ENCODE measurements at places on chromosomes 16 and 17. TPM values are rescaled to one million over a fixed set of nuclear protein-coding genes. Genes with fewer than 3 reads are reported as not detected.

GRCh38 chr17:47316311-47316710 is 7.4 kb upstream of the EFCAB13 start:
- no peak overlapping the region for H3K27ac ChIP-seq
- no peak overlapping the region for H3K4me3 ChIP-seq
- H3K27me3 ChIP-seq: no peaks in the 10 kb centered on the region
- DNase-seq: no peak

DNA sequence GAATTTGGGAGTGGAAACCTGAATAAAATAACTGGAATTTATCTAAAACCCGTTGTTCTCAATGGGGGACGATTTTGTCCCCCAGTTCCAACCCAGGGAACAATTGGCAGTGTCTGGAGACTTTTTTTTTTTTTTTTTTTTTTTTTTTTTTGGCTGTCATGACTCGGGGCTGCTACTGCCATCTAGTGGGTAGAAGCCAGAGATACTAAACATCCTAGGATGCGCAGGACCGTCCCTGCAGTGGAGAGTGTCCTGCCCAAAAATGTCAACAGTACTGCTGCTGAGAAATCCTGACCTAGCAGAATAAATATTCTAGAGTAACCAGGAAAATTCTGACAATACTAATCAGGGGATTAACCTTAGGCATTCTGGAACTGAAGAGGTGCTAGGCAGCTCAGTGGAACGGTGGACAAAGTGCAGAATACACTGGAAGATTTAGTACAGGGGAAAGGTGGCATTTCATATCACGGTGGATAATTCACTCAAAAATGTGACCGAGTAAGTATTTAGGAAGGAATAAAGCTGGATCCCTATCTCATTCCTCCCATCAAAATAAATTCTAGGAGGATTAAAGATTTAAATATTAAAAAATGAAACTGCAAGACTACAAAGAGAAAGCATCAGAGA is 107.6 kb downstream of the SPECC1 start:
- peaks cover 1% of the 10 kb centered on the region for H3K4me1 ChIP-seq
- peaks cover 13% of the 10 kb centered on the region for H3K27me3 ChIP-seq
- no peak overlapping the region for H3K27ac ChIP-seq
- H3K36me3 ChIP-seq: no peaks in the 10 kb centered on the region
- peak; percentile 19 for DNase-seq

DNA sequence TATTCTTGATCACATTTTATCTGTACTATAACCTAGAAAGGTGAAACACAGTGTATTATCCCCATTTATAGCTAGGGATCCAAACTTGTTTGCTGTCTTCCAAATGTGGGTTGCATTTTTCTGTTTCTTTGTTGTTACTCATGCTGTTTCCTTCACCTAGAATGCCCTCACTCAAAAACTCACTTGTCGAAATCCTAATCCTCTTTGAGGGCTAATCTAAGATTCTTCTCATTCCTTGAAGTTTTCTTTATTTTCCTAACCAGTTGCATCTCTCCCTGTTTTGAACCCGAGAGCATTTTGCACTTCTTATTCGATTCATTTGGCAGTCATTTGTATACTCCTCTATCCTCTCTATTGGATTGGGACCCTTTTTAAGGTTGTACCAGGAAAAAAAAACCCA is 9.6 kb downstream of the CALCOCO2 start:
- H3K27ac ChIP-seq: no peak overlapping the region
- H3K36me3 ChIP-seq: peaks cover 13% of the 10 kb centered on the region
- no peak for DNase-seq
- H3K4me1 ChIP-seq: peaks cover 27% of the 10 kb centered on the region
- H3K27me3 ChIP-seq: peaks cover 6% of the 10 kb centered on the region

GRCh38 chr16:61681673-61682072 is 354.6 kb downstream of the CDH8 start:
- no peaks in the 10 kb centered on the region for H3K27me3 ChIP-seq
- H3K4me1 ChIP-seq: no peaks in the 10 kb centered on the region
- H3K4me3 ChIP-seq: no peak overlapping the region

- no peak overlapping the region for H3K4me3 ChIP-seq
- no peaks in the 10 kb centered on the region for H3K36me3 ChIP-seq
- no peak overlapping the region for H3K27ac ChIP-seq
- peaks cover 21% of the 10 kb centered on the region for H3K27me3 ChIP-seq
Observed at GRCh38 chr17:36672403-36672918, 71.1 kb downstream of the MRM1 start.

DNA sequence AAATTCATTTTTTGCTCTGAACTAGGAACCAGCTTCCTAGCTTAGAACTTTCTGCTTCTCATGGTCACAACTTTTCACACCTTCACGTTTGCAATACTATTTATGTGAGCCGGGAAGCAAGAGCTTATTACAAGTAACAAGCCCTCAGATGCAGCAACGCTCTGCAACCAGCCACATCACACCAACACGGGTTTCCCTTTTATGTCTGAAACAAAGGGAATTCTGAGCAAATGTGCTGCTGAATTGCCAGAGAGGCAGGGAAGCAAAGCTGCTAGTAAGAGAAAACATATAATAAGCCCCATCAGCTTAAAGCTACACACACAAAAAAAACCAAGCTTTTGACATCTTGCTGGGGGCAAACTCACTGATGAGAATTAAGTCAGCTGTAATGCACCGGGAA is 122.2 kb downstream of the SLC39A11 start:
- peaks cover 79% of the 10 kb centered on the region for H3K27me3 ChIP-seq
- peaks cover 2% of the 10 kb centered on the region for H3K36me3 ChIP-seq
- H3K27ac ChIP-seq: no peak overlapping the region
- DNase-seq: no peak
- H3K4me3 ChIP-seq: no peak overlapping the region

- peaks cover 9% of the 10 kb centered on the region for H3K27me3 ChIP-seq
- no peak for DNase-seq
- H3K4me3 ChIP-seq: no peak overlapping the region
Observed at GRCh38 chr17:50155115-50155819, 4.8 kb upstream of the PPP1R9B start.

DNA sequence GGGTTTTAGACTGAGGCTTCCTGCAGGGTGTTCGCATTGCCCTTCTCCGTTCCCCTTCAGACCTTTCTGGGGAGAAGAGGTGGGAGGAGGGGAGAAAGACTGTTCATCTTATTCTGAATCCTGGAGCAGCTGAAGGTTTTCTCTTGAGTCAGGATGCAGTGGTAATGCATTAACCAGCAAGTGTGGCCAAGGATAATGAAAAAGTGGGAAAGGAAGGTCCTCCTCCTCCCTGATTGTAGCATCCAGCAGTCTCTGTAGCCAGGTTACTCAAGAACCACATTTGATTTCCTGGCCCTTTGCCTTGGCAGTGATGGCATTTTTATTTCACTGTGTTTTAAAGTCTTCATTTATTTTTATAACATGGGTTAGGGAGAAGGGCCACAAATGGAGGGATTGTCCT is 59.1 kb downstream of the CYLD start:
- no peak overlapping the region for H3K4me3 ChIP-seq
- peaks cover 2% of the 10 kb centered on the region for H3K36me3 ChIP-seq
- no peak overlapping the region for H3K27ac ChIP-seq
- H3K4me1 ChIP-seq: peaks cover 8% of the 10 kb centered on the region
- DNase-seq: no peak
- H3K27me3 ChIP-seq: no peaks in the 10 kb centered on the region

GRCh38 chr16:69820926-69821541 is 58.9 kb downstream of the WWP2 start:
- H3K4me1 ChIP-seq: peaks cover 18% of the 10 kb centered on the region
- H3K36me3 ChIP-seq: peaks cover 16% of the 10 kb centered on the region
- H3K27me3 ChIP-seq: no peaks in the 10 kb centered on the region
- H3K4me3 ChIP-seq: no peak overlapping the region

GRCh38 chr17:63039342-63039741 is 73.3 kb downstream of the TANC2 start:
- DNase-seq: no peak
- H3K27ac ChIP-seq: no peak overlapping the region
- H3K4me1 ChIP-seq: peaks cover 12% of the 10 kb centered on the region
- H3K4me3 ChIP-seq: no peak overlapping the region
- H3K27me3 ChIP-seq: no peaks in the 10 kb centered on the region
- H3K36me3 ChIP-seq: no peaks in the 10 kb centered on the region

DNA sequence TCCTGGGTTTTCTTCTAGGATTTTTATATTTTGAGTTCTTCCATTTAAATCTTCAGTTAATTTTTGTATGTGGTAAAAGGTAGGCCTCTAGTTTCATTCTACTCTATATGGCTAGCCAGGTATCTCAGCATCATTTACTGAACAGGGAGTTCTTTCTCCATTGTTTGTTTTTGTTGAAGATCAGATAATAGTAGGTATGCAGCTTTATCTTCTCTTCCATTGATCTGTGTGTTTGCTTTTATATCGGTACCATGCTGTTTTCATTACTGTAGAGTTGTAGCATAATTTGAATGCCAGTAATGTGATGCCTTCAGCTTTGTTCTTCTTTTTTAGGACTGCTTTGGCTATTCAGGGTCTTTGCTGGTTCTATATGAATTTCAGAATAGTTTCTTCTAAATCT is 77.3 kb downstream of the USP22 start:
- H3K27ac ChIP-seq: no peak overlapping the region
- H3K4me1 ChIP-seq: peaks cover 10% of the 10 kb centered on the region
- no peaks in the 10 kb centered on the region for H3K27me3 ChIP-seq
- peaks cover 19% of the 10 kb centered on the region for H3K36me3 ChIP-seq
- no peak overlapping the region for H3K4me3 ChIP-seq

DNA sequence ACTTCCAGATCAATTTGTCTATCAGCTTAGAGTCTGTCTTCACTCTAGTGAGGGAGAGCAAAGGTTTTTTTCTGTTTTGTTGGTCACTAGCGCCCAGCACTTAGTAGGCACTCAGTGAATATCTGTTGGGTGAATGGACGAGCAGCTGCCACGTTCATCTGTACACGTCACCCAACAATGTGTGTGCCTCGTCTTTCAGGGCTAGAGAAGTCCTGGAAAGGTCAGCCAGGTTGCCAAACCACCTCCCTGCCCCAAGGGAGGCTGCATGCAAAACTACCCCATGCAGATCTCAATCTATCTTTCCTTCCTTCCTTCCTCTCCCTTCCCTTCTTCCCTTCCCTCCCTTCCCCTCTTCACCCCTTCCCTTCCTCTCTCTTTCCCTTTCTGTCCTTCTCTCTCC is 340.9 kb downstream of the SOX9 start:
- peaks cover 24% of the 10 kb centered on the region for H3K4me1 ChIP-seq
- DNase-seq: no peak
- no peaks in the 10 kb centered on the region for H3K27me3 ChIP-seq

SLC38A10 gene
- 130 TPM for total RNA-seq

HOXB3 gene
- total RNA-seq: 32.1 TPM

EPOP gene
- total RNA-seq: 10.0 TPM

NAGS gene
- 0.89 TPM for total RNA-seq

SULT1A2 gene
- 3.2 TPM for total RNA-seq

ASPHD1 gene
- 3.8 TPM for total RNA-seq

TEX14 gene
- total RNA-seq: 0.22 TPM

LRRC75A gene
- 9.7 TPM for total RNA-seq

KRTAP4-5 gene
- not detected for total RNA-seq

Data from progenitor cell of endocrine pancreas (in vitro differentiated cells).